ENCODE measurements at places on chromosomes 3 and 15. TPM values are rescaled to one million over a fixed set of nuclear protein-coding genes. Genes with fewer than 3 reads are reported as not detected.

DNA sequence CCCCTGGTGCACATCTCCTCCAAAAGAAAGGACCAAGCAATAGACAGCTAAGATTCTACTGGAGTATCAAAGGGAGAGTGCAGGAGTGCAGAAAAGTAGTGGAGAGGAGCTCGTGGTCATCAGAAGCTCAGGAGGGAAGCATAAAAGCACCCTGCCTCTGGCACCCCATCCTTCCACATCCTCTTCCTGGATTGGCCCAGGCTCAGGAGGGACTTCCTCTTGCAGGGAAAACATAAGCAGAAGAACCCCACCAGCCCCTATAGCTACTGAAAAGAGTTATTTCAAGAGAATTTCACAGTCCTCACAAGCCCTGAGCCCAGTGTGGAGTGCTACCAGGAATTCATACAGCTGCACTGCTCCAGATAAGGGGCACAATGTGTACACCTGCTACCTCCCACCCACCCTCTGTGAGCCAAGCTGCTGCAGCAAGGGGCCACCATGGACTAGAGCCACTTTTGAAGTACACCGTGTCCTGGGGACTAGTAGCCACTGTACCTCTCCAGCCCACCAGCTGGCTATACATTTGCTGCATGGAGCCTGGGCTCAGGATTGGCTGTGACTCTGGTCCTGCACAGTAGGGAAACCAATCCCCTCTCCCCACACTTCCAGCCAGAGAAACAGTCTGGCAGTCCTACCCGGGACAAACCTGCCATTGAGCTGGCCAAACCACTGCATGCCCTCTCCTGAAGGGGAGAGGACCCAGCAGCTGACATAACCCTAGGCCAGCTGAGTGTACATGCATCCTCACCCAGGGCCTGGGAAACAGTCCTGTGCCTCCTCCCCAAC is 43.0 kb downstream of the CD200R1 start:
- H3K36me3 ChIP-seq, result no peaks in the 10 kb centered on the region
- no peaks in the 10 kb centered on the region for H3K27me3 ChIP-seq
- no peak overlapping the region for H3K4me3 ChIP-seq
- no peaks in the 10 kb centered on the region for H3K4me1 ChIP-seq

Gene BCHE
- 1.1 TPM for total RNA-seq

Gene TMPRSS7
- not detected for total RNA-seq

GRCh38 chr3:151750181-151750580 is 16.5 kb downstream of the AADACL2 start:
- H3K36me3 ChIP-seq, result no peaks in the 10 kb centered on the region
- H3K27me3 ChIP-seq, result no peaks in the 10 kb centered on the region
- no peak for DNase-seq

DNA sequence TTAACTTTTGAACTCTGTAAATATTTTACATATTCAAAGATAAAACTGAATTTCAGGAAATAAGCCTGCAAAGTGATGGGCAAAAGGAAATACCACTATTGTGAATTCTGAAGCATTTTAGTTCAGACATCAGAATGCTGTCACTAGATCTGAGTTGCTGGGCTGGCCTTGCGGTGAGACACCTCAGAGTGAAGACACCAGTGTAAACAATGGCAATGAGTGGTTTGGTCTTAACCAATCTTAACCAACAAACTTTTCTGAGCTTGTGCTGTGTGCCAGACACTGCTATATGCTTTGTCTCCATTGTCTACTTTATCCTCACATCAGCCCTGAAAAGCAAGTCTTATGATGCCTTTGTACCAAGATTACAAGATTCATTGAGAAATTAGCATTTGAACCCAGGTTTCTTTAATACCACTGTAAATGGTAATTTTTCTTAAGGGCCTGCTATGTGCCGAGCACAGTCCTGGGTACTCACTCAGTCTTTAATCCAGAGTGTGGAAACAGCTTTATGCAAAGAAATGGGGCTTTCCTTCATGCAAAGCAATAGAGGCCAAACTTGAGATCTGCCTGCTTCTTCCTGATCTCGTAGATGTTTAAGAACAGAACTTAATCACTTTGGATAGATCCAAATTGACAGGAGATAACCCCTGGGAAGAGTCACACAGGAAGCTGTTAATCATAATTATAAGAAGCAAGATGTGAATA is 55.0 kb downstream of the TMEM39A start:
- no peak overlapping the region for H3K4me3 ChIP-seq
- DNase-seq, result no peak
- no peaks in the 10 kb centered on the region for H3K36me3 ChIP-seq
- no peak overlapping the region for H3K27ac ChIP-seq
- no peaks in the 10 kb centered on the region for H3K27me3 ChIP-seq
- no peaks in the 10 kb centered on the region for H3K4me1 ChIP-seq

Gene ZNF660
- 22.6 TPM for total RNA-seq

DNA sequence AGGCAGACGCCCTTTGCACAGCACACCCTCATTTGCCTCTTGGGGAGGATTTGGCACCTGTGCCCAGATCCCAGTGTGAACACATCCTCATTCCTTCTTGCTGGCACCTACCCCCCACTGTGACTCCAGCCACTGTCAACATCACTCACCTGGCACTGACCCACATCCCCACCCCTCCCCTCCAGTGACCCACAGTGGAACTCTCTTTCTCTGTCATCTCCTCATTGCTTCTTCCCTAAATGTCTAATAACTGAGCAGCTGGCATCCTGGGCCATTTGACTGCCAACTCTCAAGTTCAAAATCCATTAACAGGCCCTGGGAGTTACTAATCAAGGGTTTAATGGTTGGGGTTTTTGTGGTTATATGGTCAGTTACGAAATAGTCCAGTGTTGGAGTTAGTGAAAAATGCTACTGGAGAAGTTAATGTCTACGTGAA is 14.4 kb downstream of the SNAPC5 start:
- no peaks in the 10 kb centered on the region for H3K4me1 ChIP-seq
- H3K4me3 ChIP-seq, result no peak overlapping the region
- no peak for DNase-seq
- peaks cover 2% of the 10 kb centered on the region for H3K36me3 ChIP-seq
- H3K27me3 ChIP-seq, result no peaks in the 10 kb centered on the region
- no peak overlapping the region for H3K27ac ChIP-seq

Gene C3orf85
- total RNA-seq, result not detected

DNA sequence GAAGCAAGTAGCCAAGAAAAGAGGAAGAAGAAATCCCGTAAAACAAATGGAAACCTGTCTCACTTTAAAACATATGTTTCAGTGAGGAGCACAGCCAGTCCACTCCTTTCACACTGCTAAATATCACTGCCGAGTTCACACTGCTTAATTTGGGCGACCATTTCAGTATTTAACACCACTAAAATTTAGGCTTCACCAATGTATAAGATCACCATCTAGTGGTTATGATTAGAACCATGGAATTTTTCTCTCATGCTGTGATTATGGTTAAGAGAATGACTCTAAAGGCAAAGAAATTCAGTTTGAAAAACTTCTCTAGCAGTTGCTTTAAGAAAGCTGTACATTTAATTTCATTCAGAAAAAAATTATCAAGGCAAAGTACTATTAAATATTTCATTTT is 16.6 kb downstream of the SLC4A7 start:
- peaks cover 25% of the 10 kb centered on the region for H3K36me3 ChIP-seq
- no peak overlapping the region for H3K27ac ChIP-seq

DNA sequence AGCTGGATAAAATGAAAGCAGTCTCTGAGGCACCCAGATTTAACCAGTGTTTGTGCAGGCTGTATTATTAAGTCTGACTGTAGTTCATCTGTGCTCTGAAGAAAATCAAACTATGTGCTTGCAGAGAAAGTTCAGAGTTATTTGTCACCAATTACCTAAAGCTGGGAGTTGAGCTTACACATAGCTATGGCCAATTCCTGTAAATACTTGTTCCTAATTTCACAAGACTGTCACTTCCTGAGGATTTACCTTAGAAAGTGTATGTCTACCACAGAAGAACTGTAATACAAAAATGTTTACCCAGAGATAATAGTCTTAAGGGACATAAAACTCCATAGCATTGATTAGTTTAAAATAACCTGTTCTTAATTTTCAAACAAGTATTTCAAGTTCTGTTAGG is 628.4 kb upstream of the TGFBR2 start:
- DNase-seq, result no peak
- H3K4me3 ChIP-seq, result no peak overlapping the region
- no peaks in the 10 kb centered on the region for H3K27me3 ChIP-seq
- H3K36me3 ChIP-seq, result peaks cover 6% of the 10 kb centered on the region
- H3K4me1 ChIP-seq, result peaks cover 7% of the 10 kb centered on the region
- H3K27ac ChIP-seq, result no peak overlapping the region

- peaks cover 11% of the 10 kb centered on the region for H3K4me1 ChIP-seq
- H3K27ac ChIP-seq, result no peak overlapping the region
- no peak for DNase-seq
- peaks cover 5% of the 10 kb centered on the region for H3K27me3 ChIP-seq
- no peaks in the 10 kb centered on the region for H3K36me3 ChIP-seq
- no peak overlapping the region for H3K4me3 ChIP-seq
Observed at GRCh38 chr3:110579840-110580550, 491.6 kb upstream of the NECTIN3 start.

DNA sequence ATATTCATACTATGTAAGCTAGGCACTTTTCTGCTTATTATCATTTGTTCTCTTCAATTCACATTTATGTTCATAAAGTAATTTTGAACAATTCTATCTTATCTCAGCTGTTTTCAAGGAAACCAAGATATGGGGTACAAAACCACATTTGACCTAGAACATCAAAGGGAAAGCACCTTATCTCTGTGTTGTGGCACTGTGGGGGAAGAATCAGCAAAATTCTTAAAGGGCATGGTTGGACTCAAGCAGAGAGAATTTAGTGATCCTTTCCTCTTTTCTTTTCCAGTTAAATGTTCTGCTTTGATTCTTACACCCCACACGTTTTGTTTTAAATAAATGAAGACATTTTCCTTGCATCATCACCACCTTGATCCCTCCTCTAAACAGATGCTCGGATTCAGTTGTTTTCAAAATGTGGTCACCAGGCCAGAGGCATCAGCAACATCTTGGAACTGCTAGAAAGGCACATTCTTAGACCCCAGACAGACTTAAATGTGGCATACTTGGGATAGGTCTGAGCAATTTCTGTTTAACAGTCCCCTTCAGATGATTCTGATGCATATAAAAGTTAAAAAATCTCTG is 128.4 kb upstream of the TP63 start:
- DNase-seq, result no peak
- H3K36me3 ChIP-seq, result no peaks in the 10 kb centered on the region
- no peaks in the 10 kb centered on the region for H3K4me1 ChIP-seq
- H3K4me3 ChIP-seq, result no peak overlapping the region
- no peak overlapping the region for H3K27ac ChIP-seq

DNA sequence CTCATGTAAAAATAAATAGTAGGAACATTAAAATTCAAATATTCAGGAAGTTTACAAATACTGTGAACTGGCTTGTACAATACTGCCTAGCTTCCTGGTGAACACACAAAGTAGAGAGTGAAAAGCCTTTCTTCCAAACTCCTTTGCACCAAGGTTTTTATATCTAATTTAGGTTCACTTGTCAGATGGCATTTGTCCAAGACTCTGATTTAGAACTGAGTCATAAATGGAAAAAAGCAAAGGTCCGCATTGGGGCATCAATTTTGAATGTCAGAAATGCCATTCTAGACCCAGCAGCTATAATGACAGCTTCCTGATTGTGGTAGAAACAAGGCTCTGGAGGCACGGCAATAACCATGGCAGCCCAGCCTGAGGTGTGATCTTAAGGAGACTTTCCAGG is 160.7 kb downstream of the PDE8A start:
- DNase-seq, result no peak
- H3K27ac ChIP-seq, result no peak overlapping the region

Gene NPAP1
- total RNA-seq, result 0.65 TPM
